ENCODE measurements at places on chromosomes 11 and 22.

DNA sequence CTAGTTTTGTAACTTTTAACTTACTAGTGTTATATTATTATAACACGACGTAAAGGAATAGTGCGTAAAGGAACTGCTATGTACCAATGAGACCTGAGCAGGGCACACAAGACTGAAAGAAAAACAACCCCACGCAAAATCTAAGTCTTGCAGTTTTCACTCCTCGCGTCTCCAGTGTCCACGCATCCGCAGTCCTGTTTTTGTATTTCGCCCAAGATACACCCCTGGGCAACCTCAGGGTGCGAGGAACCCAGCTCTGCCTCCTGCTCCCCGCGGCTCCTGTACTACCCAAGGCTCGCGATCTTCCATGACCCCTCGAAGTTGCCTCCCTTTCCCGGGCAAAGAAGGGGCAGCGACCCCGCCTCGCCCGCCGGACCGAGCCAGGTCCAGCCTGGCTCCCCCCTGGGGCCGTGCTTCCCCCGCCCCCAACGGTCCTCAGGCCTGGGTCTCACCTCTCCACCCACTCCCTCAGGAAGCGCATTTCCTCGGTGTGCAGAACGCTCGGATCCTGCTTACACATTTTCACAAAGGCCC is 393 bp downstream of the ST13 start:
- peak; percentile 56 for DNase-seq

DNA sequence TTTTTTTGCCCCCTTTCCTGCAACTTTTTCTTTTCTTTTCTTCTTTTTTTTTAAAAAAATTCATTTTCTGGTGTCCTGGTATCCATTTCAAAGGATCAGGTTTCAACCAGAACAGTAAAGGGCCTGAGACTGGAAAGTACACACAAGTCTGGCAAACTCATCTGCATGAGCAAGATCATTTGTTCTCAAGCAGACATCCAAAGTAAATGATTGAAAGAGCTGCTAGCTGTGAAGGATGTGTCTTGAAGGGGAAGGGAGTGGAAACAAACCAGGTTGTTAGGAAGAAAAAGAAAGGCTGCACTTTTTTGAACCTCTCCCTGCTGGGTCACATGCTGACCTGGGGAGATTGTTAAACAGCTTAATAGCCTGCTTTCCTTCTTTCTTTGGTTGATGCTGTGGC is 5.3 kb downstream of the YAP1 start:
- no peak for DNase-seq

- DNase-seq, result no peak
Observed at GRCh38 chr22:47187176-47187957, 424.9 kb downstream of the TBC1D22A start.

DNA sequence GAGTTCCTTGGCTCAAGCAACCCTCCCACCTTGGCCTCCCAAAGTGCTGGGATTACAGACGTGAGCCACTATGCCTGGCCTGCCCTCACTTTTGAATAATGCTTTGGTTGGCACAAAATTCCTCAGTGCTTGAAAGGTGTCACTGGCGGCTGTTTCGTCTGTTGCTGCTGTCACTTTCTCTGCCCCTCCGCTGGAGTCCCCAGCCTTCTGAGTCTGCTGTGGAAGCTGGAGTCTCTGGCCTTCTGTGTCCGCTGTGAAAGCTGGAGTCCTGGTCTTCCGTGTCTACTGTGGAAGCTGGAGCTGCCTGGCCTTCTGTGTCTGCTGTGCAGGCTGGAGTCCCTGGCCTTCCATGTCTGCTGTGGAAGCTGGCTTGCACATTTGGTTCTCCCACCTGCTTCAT is 4.9 kb upstream of the KRTAP5-1 start:
- no peak for DNase-seq

DNA sequence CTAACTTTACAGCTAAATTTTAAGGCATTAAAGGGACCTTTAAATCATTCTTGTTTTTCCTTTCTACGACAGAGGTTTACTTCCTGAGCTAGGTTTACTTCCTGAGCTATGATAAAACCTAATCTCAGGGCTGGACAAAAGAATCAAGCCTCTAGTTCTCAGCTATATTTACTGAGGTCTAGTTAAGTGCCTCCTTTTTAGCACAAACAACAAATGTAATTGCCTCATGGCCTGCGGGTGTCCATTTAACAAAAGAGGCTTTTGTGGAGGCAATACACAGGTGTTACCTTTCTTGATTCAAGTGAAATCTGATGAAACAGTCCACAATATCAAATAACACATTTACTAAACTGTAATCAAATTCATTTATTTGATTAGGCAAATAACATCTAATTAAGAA is 67.3 kb downstream of the IMMP1L start:
- DNase-seq, result no peak

GRCh38 chr22:21761086-21761485 is 25.5 kb upstream of the YPEL1 start:
- no peak for DNase-seq

DNA sequence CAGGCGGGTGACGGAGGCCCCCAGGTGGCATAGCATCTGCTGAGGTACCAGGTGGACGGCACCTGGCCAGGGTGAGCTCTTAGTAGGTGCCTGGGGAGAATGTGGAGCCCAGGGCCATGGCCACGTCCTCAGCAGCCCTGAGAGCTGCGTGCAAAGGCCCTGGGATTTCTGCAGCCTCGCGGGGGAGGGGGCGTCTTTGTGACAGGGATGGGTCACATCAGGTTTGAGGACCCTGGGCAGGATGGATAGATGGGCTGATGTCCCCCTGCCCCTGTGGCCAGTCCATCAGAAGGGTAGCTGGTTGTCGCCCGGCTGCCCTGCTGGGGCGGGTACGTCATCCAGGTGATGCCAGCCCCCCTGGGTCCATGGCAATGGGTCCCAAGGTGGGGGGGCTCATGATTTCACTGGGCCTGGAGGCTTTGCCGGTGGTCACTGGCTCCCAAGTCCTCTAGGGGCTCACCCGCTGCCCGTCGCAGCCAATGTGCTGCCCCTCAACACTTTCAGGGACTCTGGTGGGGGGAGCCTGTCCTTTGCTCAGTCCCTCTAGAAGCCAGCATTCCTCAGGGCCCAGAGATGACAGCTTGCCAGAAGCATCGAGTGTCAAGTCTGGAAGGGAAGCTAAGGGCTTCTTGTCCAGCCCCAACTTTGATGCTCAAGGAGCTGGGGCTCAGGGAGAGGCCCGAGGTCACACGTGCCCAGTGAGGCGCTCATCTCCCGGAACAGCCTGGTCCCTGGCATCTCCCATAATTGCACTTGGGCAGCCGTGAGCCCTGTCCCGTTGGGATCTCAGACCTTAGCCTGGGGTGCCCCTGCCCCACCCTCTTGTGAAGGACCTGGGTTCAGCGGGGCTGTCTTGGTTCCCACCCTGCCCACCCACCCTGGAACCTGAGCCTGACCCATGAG is 777 bp downstream of the TBX10 start:
- DNase-seq, result no peak

- DNase-seq, result no peak
Observed at GRCh38 chr11:44319552-44320288, 9.8 kb upstream of the ALX4 start.
